NCI-H446 (cell line): ENCODE measurements at places on chromosomes 11 and 22.

DNA sequence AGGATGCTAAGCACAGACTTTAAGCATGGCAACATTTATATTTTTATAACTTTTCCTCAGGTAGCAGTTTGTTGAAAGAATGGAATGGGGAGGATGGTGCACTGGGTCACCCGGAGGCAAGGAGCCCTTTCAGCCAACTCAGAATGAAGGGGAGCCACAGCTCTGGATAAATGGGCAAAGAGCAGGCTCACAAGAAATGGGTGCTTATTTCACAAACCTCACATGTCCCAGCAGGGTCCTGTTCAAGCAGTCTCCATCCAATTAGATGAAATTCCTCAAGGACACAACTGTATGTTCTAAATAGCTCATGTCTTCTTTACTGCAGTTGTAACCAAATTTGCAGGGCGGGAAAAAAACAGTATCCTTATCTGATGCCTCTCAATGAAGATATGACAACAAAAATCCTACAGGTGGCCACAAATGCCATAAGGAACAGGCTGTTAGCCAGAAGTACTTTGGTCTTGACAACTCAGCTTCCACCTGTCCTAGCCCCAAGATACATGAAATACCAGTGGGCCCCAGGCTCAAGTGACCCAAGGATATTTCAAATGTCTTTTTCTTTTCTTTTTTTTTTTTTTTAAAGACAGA lies 48.2 kb downstream of the MAPK1 start:
- no peak for DNase-seq

DNA sequence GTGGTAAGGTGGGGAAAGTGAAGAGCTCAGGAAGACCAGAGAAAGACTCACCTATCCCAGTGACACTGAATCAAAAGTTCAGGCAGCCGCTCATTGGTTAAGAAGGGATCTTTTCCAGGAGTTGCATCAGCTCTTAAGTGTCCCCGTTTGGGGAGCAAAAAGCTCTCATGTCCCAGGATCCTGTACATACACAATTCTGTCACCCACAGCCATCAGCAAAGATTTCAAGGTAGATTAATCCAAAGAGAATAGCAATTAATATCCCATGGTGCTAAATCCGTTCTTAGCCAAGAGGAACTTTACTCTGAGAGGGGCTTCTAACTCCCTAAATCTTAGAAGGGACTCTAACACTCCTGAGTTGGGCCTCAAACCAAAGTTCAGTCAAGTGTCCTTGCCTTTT lies 19.3 kb downstream of the FOLR3 start:
- no peak for DNase-seq

GRCh38 chr22:39470451-39471291 lies 13.9 kb downstream of the MGAT3 start:
- DNase-seq = no peak

- DNase-seq = no peak
Measured at GRCh38 chr11:120256178-120256577, 16.2 kb downstream of the POU2F3 start.

- DNase-seq = no peak
Measured at GRCh38 chr11:21421711-21422329, 752.4 kb downstream of the NELL1 start.

DNA sequence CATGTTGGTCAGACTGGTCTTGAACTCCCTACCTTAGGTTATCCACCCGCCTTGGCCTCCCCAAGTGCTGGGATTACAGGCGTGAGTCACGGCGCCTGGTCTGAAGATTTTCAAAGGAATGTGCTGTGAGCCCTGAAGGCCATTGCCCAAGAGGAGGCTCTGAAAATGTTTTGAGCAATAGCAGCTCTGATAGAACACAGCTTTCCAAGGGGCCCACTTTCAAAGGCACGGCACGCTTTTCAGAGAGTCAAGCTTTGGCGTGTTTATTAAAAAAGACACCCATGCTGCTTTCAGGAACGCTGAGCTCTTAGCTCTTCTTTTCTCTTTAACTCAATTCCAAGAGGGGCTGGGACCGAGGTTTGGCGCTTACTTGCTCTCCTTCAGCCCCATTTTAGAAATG lies 73.8 kb upstream of the CDON start:
- no peak for DNase-seq

DNA sequence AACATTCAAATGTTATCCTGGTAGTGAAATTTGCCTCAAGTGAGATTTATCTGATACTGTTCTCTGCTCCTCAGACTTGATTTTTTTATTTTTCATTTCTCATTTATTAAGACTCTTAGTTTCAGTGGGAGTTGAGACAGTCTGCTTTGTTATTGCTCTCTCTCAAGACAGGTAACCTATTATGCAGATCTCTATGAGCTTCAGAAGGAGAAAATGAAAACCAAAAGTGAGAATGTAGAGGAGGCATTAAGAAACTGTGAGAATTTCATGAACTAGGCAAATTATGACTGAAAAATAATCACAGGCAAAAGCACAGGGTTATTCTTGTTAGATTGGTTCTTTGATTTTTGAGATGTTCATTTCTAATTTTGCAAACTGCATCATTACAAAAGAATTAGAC lies 290.0 kb upstream of the CHORDC1 start:
- DNase-seq = no peak

DNA sequence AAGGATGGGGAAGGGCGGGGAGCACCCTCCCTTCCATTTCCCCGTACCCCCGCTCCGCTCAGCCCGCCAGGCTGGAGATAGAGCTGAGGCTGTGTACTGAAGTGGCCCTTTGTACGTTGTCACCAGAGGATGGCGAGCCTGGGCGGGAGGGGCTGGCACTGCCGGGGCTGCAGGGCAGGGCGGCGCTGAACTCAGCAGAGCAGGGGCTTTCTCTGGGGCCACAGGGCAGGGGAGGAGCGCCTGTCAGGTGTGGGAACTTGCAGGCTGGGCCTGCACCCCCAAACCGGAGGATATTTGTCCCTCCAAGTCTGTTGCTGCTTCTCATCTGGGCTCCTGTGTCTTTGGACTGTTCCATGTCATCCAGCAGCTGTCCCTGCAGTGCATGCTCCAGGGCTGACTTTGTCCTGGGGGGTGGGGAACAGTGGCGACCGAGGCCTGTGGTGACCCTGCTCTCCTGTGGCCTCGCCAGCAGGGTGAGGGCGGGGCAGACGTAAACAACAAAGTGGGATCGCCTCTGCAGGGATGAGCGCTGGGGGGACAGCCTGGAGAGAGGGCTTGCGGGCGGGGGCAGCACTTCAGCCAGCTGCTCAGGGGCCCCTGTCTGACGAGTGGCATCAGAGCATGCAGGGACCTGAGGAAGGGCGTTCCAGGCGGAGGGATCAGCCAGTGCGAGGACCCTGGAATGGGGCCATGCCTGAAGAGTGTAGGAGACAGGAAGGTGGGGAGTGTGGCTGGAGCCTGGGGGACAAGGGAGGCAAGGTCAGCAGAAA lies 13.1 kb downstream of the MGAT3 start:
- DNase-seq = no peak

DNA sequence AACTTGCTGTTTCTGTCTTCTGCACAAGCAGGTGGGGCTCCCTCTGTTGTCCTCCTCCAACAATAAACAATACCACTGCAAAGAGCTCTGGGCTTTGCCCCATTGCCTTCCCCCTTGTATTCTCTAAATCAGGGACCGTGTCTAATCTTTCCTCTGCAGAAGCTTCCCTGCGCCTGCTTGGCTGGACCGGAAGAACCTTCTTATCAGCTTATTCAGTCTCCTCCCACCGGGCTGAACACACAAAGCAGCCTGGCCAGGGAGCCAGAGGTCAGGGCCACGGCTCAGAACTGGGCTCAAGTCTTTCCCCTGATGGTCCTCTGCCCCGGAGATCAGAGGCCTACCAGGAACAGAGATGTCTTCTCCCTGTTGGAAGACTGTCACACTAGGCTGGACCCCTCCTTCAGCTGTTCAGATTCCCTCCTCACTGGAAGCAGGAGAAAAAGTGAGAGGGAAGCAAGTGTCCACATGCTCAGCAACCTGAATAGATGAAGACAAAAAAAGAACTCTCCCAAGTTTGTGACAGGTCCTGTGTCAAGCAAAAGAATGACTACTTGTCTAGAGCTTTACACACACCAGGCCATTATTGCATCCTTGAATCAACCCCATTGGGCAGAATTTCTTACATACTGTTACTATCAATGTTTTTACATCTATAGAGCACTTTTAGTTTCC lies 63.7 kb downstream of the RAB30 start:
- no peak for DNase-seq

DNA sequence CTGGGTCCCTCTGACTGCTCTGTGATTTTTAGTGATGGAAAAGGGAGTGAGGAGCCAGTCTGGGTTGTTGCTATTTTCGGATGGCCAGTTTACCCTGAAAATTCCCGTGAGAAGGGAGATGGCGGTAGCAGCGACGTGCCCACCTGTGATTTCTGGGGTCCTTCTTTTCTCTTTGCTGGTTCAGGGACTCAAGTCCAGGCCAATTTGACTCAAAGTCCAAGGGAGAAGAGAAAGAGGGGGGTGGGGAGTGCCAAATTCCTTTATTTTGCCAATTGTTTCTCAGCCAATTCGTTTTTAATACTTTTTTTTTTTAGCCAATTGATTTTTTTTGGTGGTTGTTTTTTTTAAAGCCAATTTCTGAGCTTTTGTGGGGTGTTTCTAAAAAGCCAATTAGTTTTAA lies 6.9 kb downstream of the IGF2 start:
- DNase-seq = no peak

DNA sequence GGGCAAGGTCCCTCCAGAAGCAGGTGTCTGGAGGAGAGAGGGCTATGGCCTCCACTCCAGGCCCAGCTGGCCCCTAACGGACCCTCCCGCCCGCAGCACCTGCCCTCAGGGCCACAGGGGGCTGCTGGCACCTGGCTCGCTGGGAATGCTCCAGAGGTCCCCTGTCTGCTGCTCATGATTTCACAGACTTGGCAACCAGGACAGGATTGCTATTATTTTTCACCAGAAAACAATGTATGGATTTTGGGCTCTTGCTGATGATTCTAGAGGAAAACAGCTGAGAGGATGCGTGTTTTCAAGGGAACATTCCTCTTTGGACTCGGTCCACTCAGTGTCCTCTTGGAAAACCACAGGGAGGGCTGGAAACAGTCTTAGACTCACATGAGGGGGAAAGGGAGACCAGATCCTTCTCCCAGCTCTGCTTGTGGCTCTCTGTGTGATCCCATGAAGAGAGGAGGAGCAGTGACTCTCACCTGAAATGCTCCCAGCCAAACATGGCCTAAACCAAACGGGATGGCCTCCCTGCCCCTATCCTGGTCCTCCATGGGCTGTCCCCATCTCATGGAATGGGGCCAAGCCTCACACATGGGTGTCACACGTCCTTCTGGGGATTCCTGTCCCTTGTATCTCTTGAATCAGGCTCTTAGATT lies 15.8 kb downstream of the MYEOV start:
- DNase-seq = no peak

DNA sequence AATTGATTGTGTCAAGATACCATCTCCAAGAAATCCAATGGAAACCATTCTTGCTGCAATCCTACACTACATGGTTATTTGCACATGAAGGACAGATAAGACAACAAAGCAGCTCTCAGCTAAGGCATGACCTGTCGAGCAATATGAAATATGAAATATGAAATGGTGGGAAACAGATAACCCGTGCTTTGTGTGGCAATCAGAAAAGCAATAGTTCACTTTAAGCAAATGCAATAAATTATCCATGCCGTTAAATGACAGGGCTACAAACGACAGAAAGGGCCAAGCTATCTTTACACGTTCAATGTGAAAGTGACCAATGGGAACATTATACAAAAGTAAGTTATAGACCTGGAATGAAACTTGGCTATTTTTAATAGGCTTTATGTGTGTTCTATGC lies 35.2 kb downstream of the KMT5B start:
- no peak for DNase-seq

DNA sequence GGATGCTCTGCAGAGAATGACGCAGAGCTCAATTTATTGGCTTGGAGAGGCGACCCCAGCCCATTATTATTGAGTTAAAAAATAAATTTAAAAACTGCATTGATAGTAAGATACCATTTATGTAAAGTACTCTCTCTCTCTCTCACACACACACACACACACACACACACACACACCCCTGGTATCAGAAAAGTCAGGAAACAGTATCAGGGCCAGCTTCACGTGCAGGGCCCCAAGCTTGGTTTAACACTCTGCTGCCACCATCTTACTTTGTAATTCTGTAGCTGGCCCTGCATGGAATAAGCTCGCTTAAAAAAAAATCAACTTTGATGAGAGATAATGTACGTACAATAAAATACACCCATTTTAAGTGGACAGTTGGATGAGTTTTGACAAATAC lies 59.8 kb upstream of the CD5 start:
- DNase-seq = no peak

GRCh38 chr11:106159836-106160235 lies 82.4 kb downstream of the AASDHPPT start:
- no peak for DNase-seq

DNA sequence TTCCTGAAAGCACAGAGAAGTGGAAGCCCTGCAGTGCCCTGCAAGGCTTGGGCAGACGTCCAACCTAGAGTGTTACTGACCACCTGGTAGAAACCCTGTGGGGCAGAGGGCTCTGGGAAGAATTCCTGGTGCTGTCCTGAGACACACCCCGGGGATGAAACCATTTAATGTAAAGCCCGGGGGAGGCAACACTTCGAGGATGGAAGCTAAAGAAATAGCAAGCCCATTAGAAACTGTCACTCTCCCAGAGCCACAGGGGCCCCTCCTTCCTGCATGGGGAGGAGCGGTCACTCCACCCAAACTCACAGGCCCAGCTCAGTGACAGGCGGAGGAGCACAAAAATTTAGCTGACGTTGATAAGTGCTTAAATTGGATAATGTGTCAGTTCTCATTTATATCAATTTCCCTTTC lies 57.6 kb downstream of the NRXN2 start:
- no peak for DNase-seq
